ENCODE measurements at places on chromosomes 2 and 18.

DNA sequence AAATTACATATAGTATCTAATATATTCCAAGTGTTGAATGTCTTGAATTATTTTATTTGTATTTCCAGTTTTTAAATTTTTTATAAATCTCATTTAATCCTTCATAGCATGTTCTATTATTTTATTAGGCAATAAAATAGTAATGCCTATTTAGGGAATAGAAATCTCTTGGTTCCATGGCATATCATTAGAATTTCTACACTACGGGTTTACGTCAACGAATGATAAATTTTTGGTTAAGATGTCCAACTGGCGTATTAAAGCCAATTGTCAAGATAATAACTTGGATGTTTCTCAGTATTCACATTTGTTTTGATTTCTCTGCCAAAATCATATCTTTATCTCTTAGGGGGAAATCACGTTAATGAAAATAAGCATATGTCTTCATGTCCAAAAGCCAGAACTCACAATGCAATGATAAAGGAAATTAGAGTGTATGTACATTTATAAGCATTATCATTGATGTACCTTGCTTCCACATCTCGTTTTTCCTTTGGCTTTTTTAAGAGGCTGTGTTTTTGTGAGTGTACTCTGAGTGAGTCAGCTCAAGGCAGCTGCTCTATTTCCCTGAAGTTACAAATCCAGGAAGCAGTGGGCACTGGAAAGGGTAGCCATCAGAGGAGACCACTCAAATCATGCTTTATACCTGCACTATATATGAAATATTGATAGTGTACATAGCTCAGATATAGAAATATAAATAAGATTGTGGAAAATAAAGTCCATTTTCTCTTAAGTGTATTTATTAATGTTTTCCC lies 115.8 kb upstream of the PDE1A start:
- DNase-seq: no peak

- no peak for DNase-seq
Observed at GRCh38 chr18:9715088-9715343, 6.9 kb downstream of the RAB31 start.

GRCh38 chr2:181836583-181836982 lies 54.9 kb upstream of the ITPRID2 start:
- DNase-seq: no peak

DNA sequence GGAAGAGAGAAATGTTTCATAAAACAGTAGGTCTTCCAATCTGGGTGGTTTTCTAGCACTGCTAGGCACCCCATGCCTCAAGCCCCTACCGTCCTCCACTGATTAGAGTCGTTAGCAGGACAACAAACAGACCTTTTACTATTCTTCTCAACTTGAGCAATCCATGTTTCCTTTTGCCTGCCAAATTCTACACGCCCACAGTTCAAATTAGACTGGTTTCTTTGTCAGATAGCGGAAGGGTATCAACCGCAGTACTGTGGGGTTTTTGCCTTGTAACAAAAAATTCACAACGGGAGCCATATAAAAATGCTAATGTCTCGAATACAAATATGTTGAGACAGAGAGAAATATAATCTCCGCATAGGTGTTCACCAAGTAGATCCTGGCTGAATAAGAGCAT lies 59.9 kb downstream of the VIT start:
- no peak for DNase-seq

GRCh38 chr18:8389391-8390340 lies 219.6 kb upstream of the RAB12 start:
- DNase-seq: no peak

Measured in NCI-H526 (cell line).